Retina (tissue), 1 donor: ENCODE measurements at places on chromosomes 12 and 14.

DNA sequence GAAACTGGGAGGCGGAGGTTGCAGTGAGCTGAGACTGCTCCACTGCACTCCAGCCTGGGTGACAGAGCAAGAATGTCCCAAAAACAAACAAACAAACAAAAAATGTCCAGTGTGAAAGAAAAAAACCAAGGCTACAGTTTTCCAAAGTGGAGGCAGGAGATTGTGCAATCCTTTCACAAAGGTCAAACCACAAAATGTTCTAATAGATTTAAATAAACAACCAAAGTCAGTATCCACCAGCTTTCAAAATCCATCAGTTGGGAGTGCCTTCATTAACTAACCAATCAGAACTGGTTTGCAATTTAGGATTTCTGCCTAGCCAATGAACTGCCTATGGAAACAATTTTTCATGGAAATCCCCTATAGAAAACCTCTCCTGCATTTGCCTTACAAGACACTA, 52.3 kb upstream of the TRIM9 start:
- DNase-seq = no peak

DNA sequence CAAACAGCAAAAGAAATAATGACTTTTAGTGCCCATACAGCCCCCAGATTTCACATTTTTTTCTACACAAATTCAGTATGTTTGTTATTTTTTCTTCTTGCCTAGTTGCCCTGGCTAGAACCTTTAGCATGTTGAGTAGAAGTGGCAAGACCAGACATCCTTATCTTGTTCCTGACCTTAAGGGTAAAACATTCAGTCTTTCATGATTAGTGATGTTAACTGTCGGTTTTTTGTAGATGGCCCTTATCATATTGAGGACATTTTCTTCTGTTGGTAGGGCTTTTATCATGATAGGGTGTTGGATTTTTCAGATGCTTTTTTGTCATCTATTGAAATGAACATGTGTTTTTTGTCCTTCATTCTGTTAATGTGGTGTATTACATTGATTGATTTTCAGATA, 17.1 kb downstream of the IRAK3 start:
- DNase-seq = no peak

DNA sequence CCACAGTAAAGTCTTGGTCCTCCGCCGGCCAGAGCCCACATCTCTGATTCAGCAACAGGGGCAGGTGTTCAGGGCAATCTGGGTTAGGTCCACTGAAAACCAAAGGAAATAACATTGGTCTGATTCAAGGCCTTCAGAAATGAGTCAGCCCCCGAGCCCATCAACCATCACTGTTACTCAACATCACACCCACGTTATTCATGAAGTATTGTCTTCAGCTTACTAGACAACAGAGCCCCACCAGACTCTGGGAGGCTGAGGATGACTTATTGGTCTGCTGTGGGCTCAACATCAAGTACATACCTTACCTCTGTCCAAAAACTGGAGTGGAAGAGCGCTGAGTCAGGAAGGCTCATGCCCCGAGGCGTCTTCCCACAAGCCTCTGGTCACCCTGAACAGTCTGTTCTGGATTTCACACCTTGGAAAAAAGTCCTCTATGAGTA, 97.5 kb downstream of the ZFP36L1 start:
- DNase-seq = no peak

- no peak for DNase-seq
Measured at GRCh38 chr14:95140060-95140858, 17.1 kb downstream of the DICER1 start.

DNA sequence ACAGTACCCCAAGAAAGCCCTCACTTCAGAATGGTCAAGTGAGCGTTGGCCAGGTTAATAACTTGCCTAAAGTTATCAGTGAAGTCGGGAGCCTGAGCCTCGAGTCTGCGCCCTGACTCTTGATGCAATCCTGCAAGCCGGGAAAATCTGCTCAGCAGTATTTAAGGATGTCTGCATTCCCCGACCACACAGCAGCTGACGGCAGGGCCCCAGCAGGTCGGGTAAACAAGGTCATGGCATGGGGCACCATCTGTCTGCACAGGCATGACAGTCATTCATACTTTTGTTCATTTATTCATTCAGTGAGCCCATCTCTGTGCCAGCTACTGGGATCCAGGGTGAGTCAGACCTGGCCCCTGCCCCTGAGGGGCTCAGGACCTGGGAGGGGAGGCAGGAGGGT, 11.1 kb downstream of the ABCB9 start:
- peak; percentile 22 for DNase-seq
